ENCODE measurements at places on chromosomes 11 and 22.
A peak's percentile ranks its signal among the peaks of the same experiment; 100 is the strongest.

GRCh38 chr11:87063982-87064381, 26.2 kb downstream of the TMEM135 start:
- DNase-seq: no peak

DNA sequence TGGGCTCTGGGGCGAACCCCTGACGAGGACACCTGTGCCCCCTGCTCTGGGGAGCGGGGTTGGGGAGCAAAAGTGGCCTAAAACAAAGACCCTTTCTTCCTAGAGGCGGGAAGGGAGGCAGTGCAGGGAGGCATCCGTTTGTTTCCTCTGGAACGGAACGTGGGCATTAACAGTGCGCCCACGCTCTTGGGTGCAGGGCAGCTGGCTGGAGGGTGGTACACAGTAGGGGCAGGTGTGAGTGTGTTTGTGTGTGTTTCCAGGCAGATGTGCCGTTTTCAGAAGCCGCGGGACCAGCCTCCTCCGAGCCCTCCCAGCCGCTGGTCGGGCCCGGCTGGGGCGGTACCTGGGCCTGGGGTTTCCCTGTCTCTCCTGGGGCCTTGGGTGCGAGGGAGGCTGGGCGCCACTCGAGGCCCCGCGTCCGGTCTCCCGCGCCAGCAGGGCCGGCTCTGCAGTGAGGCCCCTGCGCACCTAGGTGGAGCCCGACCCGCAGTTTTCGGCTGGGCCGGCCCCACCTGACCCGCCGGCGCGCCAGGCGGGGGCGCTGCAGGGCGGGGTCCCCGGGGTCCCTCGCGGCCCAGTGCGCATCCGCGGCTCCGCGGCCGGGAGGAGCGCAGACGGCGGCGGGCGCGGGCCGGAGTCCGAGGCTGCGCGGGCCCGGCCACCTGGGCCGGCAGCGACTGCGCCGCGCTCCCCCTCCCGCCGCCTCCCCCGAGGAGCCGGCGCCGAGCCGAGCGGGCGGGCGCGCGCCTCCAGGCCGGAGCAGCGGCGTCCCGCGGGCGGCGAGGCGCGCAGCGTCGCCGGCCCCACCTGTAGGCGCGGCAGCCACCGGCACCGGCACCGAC, 1252.7 kb downstream of the BRD1 start:
- DNase-seq: peak; percentile 37

- no peak for DNase-seq
These were observed 838.7 kb upstream of the API5 start for GRCh38 chr11:42473106-42473505.

- peak; percentile 41 for DNase-seq
These were observed at the start of gene MICALL1 for GRCh38 chr22:37905534-37906363. Gene MICALL1 (plus strand): TSS chr22:37906297. CDS start chr22:37906423, 126 bp downstream.

DNA sequence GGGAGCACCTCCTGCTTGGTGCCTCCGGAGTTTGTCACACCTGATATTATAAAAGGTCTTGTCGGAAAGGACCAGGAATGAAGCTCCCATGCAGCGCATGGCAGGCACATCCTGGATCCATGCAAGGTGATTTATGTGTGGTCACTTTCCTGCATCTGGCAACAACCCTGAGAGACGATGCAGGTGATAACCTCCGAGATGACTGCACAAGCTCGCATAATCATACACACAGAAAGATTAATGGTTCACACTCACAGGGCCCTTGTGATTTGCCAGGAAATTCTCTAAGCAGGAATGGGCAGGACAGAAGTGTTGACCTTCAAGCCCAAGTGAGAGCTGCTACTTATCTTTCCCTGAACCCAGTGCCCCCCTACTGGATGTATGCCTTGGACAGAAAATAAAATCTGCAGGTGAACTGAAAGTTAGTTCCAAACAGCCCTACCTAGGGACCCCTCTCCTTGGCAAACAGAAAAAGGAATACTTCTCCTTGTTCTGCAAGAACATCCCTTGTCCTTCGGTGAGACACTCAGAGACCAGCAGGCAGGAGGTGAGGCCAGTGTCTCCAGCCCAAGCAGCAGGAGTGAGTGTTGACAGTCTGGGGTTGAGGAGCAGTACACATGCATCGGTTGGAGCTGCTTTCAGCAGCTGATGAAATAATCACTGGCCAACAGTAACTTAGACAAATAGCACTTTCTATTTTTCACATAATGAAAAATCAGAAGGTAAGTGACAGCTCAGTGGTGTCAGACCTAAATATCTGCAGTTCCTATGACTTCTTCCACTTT, 619.4 kb upstream of the B3GAT1 start:
- no peak for DNase-seq

GRCh38 chr11:1129611-1130160, 28.1 kb upstream of the MUC5AC start:
- no peak for DNase-seq

DNA sequence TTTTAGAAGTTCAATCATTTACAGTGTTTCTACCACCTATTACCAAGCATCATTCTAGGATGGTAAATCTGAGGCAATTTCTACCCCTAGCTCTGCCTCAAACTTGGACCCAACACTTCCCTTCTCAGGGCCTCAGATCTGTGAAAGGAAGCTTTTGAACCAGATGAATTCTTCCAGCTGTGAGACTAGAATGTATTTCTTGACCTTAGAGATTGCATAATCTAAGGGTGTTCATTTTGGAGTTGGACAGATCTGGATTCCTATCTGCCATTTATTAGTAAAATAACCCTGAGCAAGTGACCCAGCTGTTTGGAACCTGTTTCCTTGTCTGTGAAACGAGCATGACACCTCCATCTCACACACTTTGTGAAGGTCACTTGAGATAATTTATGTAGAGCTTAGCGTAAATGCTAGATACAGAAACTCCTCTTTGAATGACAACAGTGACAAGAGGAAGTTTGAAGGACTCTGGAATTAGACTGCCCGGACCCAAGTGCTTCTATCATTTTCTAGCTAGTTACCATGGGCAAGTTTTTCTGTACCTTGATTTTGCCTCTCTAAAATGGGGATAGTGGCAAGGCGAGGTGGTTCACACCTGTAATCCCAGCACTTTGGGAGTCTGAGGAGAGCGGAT, 3.8 kb upstream of the INTS5 start:
- DNase-seq: no peak

- no peak for DNase-seq
These were observed 25.8 kb downstream of the DDIAS start for GRCh38 chr11:82927264-82927880.

DNA sequence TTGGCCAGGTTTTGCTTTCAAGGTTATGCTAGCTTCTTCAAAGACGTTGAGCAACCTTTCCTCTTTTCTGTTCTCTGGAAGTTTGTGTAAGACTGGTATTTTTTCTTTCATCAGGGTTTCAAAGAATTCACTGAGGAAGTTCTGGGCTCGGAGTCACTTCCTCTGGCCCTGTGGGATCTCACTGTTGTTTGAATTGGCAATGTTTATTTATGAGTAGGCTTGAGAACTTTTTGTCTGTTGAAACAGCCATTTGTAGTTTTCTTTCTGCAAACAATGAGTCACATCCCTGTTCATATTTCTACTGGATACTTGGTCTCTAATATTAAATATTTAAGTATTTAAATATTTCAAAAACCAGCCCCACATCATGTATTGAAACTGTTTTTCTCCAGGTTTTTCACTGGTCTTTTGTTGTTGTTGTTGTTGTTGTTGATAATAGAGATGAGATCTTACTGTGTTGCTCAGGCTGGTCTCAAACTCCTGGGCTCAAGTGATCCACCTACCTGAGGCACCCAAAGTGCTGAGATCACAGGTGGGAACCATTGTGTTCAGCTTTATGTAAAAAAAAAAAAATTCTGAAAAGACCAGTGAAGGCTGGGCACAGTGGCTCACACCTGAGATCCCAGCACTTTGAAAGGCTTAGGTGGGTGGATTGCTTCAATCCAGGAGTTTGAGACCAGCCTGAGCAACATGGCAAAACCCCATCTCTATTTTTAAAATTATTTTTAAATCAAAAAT, 26.9 kb downstream of the SUSD2 start:
- DNase-seq: no peak

DNA sequence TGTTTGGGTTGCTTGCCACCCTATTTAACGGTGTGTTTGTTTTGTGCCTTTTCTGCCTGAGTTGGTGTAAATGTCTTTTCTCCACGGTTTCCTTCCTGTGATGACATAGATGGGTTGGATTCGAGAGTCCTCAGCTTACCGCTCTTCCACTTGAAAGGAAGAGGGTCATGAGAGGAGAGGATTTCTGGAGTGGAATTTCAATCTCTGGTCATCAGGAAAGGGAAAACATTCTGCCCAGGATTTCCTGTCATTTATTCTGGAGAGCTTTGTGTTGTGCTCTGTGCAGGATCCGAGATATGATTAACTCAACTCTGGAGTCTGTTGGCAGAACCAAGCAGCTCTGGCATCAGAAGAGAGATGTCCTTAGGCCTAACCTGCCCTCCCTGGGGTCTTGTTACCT, 605.2 kb downstream of the NTM start:
- no peak for DNase-seq

GRCh38 chr11:113977071-113977490, 2.2 kb downstream of the HTR3A start:
- DNase-seq: no peak

GRCh38 chr11:118924591-118925585, 838 bp downstream of the BCL9L start:
- DNase-seq: peak; percentile 54

GRCh38 chr11:22763166-22763565, 66.4 kb downstream of the SVIP start:
- no peak for DNase-seq

- no peak for DNase-seq
These were observed 21.1 kb upstream of the VSTM5 start for GRCh38 chr11:93871526-93871925.

DNA sequence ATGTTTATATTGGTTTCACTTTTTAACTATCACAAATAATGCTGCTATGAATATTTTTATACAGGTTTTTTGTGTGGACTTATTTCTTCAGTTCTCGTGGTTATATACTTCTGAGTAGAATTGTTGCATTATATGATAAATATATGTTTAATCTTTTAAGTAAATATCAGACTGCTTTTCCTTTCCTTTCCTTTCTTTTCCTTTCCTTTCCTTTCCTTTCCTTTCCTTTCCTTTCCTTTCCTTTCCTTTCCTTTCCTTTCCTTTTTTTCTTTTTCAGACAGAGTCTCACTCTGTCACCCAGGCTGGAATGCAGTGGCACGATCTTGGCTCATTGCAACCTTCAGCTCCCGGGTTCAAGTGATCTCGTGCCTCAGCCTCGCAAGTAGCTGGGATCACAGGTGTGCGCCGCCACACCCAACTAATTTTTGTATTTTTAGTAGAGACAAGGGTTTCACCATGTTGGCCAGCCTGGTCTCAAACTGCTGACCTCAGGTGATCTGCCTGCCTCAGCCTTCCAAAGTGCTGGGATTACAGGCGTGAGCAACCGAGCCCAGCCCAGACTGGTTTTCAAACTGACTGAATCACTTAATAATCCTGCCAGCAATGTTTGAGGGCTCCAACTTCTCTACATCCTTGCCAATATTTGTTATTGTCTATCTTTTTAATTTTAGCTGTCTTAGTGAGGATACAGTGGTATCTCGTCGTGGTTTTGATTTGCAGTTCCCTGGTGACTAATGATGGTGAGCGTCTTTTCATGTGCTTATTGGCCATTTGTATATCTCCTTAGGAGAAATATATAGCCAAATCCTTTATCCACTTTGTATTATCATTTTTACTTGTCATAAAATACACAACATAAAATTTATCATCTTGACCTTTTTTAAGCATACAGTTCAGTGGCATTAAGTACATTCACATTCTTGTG, 21.9 kb downstream of the HTR3B start:
- DNase-seq: no peak

- no peak for DNase-seq
These were observed 28.1 kb upstream of the TH start for GRCh38 chr11:2199466-2200341.

GRCh38 chr11:18697576-18697975, 1.0 kb upstream of the TMEM86A start:
- no peak for DNase-seq

DNA sequence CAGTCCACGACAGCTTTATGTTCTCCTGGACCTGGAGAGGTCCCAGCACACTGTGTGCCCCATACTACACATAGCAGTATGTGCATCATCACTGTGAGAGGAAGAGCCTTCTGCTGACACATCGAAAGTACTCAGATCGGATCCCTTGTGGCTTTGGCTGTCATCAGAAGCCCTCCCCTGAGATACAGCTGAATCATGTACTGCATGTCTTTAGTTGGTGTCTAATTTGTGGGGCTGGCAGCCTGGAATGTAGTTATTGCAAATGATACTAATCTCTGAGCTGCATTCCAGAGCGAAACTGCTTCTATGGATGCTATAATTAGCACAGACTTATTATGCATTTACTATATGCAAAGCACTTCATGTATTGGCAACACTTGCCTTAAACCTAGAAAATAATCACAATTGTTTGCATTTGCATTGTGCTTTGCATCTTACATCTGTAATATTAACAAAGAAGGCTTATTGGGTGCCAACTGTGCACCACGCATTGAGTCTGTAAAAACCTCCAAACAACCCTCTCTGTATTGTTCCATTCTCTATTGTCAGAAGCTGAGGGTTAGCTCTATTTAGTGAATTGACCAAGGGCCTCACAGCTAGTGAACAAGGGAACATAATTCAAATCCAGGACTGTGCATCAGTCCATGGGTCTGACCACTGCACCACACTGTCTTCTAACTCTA, 89.2 kb upstream of the CRTAM start:
- no peak for DNase-seq

DNA sequence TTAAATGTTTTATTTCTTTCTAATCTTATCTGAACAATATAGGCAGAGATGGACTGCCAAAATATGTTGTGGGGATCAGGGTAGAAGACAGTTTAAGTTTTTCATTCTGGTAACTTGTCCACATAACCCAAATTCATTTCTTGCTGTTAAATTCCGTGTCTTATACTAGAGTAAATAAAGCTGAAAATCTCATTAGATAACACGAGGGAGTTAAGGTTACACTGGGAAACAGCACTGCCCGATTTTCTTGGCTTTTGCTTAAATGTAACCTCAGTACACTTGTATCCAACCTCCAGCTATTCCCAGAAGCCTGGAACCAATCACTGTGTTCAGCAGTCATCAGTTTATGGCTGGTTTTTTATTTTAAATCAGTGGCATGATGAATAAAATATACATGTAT, 48.2 kb downstream of the MICAL3 start:
- DNase-seq: no peak

DNA sequence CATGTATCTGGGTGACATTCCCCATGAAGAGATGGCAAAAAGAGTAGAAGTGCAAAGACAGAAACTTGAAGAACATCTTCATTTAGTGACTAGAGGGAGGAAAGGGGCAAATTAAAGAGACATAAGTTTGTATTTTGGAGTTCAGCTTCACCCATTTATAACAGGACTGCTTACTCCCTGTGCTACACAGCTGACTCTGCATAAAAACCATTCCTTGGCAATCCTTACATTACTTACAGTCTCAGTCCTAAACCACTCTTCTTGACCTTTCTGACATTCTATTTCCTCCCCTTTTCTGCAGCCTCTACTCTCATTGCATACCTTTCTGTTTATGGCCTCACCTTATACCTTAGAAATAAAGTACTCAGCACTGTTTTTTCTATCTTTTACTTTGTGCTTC, 6.8 kb upstream of the SERGEF start:
- DNase-seq: no peak

All from nucleus accumbens (tissue), 56 donors.